NCI-H1092 (cell line): ENCODE measurements at places on chromosomes 16 and 17.
A peak's percentile ranks its signal among the peaks of the same experiment; 100 is the strongest.

DNA sequence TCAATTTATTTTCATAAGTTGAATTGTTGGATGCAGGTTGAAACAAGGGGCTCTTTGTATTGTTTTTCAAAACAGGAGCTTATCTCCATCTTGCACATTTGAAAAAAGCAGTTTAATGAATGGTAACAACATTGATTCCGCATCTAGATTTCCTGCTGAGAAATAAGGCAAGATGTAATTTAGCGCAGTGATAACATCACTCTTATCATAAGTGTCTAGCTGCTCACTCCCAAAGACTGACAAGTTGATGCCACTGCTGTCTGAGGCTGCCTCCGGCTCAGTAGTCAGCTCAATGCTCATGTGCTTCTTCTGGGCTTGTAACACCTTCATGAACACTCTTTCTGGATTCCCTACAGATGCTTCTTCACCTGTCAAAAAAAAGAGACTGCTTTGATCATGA, 92.4 kb downstream of the KPNA2 start:
- no peak for DNase-seq

DNA sequence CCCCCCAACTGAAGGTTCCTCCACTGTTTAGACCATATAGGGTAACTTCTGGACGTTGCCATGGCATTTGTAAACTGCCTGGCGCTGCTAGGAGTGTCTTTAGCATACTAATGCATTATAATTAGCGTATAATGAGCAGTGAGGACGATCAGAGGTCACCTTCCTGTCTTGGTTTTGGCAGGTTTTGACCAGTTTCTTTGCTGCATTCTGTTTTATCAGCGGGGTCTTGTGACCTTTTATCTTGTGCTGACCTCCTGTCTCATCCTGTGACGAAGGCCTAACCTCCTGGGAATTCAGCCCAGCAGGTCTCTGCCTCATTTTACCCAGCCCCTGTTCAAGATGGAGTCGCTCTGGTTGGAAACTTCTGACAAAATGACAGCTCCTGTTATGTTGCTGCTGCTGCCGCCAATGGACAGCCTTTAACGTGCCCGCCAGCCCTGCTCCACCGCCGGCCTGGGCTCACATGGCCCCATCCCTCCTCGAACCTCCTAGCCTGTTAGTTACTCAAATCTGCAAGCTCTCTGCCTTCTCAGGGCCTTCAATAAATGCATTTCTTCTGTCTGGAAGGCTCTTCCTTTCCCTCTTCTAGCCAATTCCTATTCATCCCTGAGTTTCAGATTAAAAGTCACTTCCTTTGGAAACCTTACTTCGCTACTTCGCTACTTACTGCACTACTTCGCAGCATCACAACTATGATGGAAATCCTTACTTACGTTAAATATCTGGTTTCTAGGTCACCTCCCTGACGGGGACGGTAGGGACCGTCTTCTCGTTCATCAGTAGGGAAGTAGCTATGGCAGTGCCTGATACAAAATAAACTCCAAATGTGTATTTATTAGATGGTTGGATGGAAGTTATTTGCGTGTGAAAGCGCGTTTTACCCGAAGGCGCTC, 640 bp upstream of the NAGLU start:
- DNase-seq, result no peak

GRCh38 chr17:10318535-10318934, 54.3 kb downstream of the MYH13 start:
- no peak for DNase-seq

GRCh38 chr17:6651354-6651918, at the start of the genes C17orf100 and MED31:
Gene C17orf100, plus strand, starts transcription at chr17:6651762. Its CDS starts 152 bp downstream, at chr17:6651914.
Gene MED31, minus strand, starts transcription at chr17:6651605. Its CDS starts 77 bp downstream, at chr17:6651528.
- DNase-seq, result peak; percentile 80

GRCh38 chr17:57892146-57892819, 42.4 kb upstream of the MRPS23 start:
- peak; percentile 57 for DNase-seq
